ENCODE measurements at places on chromosomes 2 and 18. TPM values are rescaled to one million over a fixed set of nuclear protein-coding genes. Genes with fewer than 3 reads are reported as not detected.

The ELOA2 gene
- total RNA-seq, result not detected

- no peak overlapping the region for H3K27ac ChIP-seq
- DNase-seq, result no peak
- H3K27me3 ChIP-seq, result no peaks in the 10 kb centered on the region
- H3K4me1 ChIP-seq, result peaks cover 25% of the 10 kb centered on the region
- no peaks in the 10 kb centered on the region for H3K36me3 ChIP-seq
These were observed 18.4 kb downstream of the ABI2 start for GRCh38 chr2:203346612-203347011.

The TRIB2 gene
- total RNA-seq, result 37.5 TPM

DNA sequence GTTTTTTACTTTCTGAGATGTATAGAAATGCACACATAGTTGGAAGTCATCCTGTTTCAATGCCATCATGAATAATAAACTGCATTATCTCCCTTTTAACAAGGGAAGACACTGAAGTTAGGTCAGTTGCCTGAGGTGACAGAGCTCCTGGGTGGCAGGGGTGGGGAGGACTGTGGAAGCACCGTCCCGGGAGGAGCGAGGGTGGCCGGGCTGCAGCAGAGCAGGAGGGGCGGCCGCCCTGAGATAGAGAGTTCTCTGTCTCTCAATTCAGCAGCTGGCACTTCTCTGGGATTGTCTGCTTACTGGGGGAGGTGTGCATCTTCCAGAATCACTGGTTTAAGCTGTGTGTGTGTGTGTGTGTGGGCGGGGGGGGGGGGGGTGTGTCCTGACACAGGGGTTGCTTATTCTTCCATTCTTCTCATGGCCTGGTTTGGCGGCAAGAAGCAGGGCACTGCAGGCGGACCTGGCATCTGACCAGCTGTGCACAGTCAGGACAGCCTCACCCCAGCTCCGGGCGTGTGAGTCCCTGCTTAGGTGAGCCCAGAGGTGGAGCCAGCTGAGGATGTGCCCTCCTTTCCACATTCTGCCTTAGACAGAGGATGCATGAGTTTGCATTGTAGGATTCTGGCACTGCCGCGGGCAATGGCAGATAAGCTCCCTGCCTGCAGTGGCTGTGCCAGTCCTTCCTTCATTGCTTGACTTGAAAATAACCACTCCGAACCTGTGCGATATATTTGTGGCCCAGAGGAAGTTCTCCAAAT is 40.4 kb downstream of the VWA3B start:
- no peak overlapping the region for H3K4me3 ChIP-seq

The SKOR2 gene
- total RNA-seq, result not detected

The QPCT gene
- total RNA-seq, result 4.5 TPM

GRCh38 chr18:2495381-2495780 is 75.9 kb downstream of the METTL4 start:
- H3K27ac ChIP-seq, result no peak overlapping the region
- no peaks in the 10 kb centered on the region for H3K27me3 ChIP-seq
- H3K4me1 ChIP-seq, result no peaks in the 10 kb centered on the region
- no peaks in the 10 kb centered on the region for H3K36me3 ChIP-seq

DNA sequence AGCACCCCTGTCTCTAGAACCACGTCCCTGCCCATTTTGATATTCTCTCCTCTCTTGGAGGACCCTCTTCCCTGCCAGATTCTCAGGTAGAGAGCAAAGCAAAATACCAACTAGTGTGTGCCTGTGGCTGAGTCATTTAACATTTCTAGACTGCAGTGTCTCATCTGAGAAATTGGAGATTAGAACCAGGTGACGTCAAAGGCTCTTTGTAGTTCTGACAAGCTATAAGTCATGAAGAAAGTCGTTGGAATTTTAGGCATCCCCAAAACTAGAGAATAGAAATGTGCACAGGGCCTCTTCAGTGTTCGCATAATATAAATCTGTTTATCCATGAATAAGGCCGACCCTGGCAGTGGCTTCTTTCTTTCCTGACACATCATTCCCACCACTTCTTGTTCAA is 74.4 kb upstream of the TANC1 start:
- H3K27ac ChIP-seq, result no peak overlapping the region
- H3K4me3 ChIP-seq, result no peak overlapping the region
- H3K27me3 ChIP-seq, result no peaks in the 10 kb centered on the region
- H3K36me3 ChIP-seq, result no peaks in the 10 kb centered on the region
- H3K4me1 ChIP-seq, result no peaks in the 10 kb centered on the region

GRCh38 chr2:50466685-50467084 is 565.2 kb downstream of the NRXN1 start:
- no peaks in the 10 kb centered on the region for H3K4me1 ChIP-seq
- no peak overlapping the region for H3K27ac ChIP-seq
- DNase-seq, result no peak
- H3K4me3 ChIP-seq, result no peak overlapping the region
- no peaks in the 10 kb centered on the region for H3K36me3 ChIP-seq

The C2orf66 gene
- not detected for total RNA-seq

The NOSTRIN gene
- total RNA-seq, result 13.0 TPM

The RAD51AP2 gene
- total RNA-seq, result 0.20 TPM

GRCh38 chr2:72325592-72326422 is 178.1 kb upstream of the CYP26B1 start:
- no peaks in the 10 kb centered on the region for H3K4me1 ChIP-seq
- DNase-seq, result no peak
- no peak overlapping the region for H3K4me3 ChIP-seq
- H3K27ac ChIP-seq, result no peak overlapping the region
- no peaks in the 10 kb centered on the region for H3K27me3 ChIP-seq

The TSPYL6 gene
- not detected for total RNA-seq

DNA sequence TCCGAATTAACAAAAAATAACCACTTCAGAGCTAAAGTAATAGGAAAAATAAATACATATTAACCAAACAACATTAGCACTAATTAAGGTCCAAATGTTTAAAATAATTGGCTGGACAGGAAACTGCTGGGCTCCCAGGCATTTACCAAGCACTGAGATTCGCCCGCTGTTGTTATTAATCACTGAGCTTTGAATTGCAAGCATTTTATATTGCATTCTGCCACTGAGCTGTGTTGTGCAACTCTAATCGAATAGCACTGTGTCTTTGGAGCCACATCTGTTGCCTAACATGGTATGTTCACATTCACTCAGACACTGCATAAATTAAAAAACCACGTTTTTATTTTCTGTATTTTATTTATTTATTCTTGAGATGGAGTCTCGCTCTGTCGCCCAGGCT is 88.9 kb downstream of the SOWAHC start:
- no peaks in the 10 kb centered on the region for H3K27me3 ChIP-seq
- no peak for DNase-seq
- H3K36me3 ChIP-seq, result no peaks in the 10 kb centered on the region
- no peak overlapping the region for H3K4me3 ChIP-seq
- no peaks in the 10 kb centered on the region for H3K4me1 ChIP-seq

The MC4R gene
- total RNA-seq, result not detected

- H3K4me1 ChIP-seq, result no peaks in the 10 kb centered on the region
- H3K27ac ChIP-seq, result no peak overlapping the region
- no peaks in the 10 kb centered on the region for H3K27me3 ChIP-seq
- H3K36me3 ChIP-seq, result no peaks in the 10 kb centered on the region
- DNase-seq, result no peak
These were observed 29.1 kb upstream of the ALK start for GRCh38 chr2:29950481-29950880.

DNA sequence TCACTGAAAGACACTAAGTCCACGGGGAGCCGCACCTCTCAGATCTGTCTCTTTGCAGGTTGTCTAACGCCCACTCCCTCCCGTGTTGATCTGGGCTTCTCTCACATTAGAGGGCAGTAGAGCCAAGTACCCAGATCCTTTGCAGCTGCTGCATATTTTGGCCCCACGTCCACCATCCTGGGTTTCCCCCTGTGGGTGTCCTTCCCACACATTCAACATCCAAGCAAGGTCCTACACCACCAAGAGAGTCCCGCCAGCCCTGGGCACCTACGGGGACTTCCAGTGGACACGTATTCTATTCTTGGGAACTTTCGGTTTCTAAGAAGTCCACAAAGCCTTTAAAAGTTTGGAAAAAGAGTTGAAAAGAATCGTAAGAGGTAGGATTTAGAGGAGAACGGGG is 116.6 kb downstream of the ATL2 start:
- H3K27me3 ChIP-seq, result no peaks in the 10 kb centered on the region
- H3K36me3 ChIP-seq, result no peaks in the 10 kb centered on the region
- no peaks in the 10 kb centered on the region for H3K4me1 ChIP-seq
- no peak overlapping the region for H3K4me3 ChIP-seq
- no peak for DNase-seq

- peak overlapping the region; percentile 59 for H3K4me3 ChIP-seq
- H3K4me1 ChIP-seq, result peaks cover 15% of the 10 kb centered on the region
- H3K36me3 ChIP-seq, result no peaks in the 10 kb centered on the region
- no peak overlapping the region for H3K27ac ChIP-seq
These were observed 7.8 kb upstream of the PAX3 start for GRCh38 chr2:222306393-222307142.
